ENCODE measurements at places on chromosomes 3 and 15. TPM values are rescaled to one million over a fixed set of nuclear protein-coding genes. Genes with fewer than 3 reads are reported as not detected.

Gene MESP2
- total RNA-seq = not detected

Gene NR1I2
- total RNA-seq = not detected

DNA sequence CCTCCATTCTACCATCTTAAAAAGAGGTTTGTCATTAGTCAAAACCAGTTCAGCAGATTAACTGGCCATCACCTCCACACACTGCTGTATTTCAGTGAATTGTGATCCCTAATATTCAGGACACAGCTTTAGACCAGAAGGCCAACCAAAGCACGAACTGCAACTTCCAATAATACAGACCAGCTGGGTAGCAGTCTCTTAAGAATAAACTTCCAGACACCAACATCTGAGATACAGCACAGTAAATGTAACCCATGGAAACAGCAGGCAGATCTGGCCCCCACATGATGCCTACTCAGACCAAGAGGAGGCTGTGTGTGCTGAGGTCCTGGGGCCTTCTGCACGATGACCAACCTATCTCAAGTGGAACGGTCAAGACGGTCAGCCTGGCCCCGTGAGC, 34.9 kb downstream of the SPATA12 start:
- no peak for DNase-seq

- no peak for DNase-seq
Measured at GRCh38 chr15:50280271-50280670, 14.7 kb upstream of the HDC start.

GRCh38 chr3:71809321-71810026, 24.5 kb upstream of the PROK2 start:
- DNase-seq = no peak

Gene SYNPR
- total RNA-seq = not detected

Gene ZNF502
- 5.1 TPM for total RNA-seq

DNA sequence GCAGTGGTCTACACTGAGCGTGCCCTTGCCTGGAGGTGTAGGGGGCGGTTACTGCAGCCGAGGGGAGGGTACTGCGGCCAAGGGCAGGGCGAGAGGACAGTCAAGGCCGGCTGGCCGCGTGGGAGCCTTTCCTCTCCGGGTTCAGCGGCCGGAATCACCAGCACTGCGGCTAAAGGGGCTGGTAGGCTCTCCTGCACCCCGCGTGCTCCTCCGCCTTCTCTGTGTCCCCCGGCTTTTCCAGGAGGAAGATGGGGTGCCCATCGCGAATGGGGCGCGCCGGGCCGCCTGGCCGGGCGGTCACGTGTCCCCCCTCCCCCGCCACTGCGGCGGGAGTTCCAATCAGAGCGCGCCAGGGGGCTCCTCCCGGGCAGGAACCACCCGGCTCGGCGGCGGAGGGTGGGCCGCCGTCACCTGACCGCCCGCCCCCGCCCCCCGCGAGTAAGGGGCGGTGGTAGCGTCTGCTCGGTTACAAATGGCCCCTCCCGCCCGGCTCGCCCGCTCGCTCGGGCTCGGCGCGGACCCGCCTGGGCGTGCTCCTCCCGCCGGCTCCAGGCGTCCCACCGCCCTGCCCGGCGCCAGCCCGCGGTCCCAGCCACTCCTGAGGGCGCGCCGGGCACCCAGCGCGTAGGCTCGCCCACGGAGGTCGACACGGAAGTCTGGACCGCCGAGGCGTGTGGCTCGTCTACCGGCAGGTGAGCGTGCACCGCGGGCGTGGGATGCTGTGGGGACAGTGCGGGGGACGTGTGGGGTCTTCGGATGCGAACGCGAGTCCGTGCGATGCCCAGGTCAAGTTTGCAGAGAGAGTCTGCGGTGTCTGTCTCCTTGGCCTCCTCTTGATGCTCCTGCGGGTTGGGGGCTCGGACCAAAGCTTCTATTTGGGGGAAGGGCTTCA, 242.6 kb upstream of the TOPAZ1 start:
- DNase-seq = peak; percentile 74

DNA sequence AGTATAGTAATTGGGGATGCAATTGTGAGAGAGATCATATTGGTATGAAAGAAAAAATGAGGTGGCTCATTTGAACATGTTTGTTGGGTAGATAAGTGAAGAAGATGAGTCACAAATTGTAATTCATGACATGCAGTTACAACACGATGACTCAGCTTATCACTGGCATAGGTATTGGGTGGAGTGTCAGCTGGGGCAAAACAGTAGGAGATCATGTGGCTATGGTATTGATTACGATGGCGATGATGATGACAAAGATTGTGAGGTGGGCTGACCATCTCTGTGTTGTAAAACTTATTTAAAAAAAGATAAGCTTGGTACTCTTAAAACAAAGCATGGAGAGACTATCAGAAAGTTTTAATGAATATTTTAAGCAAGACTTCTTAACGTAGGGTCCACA, 11.6 kb upstream of the DPH6 start:
- no peak for DNase-seq

Gene KCNAB1
- 45.8 TPM for total RNA-seq

- no peak for DNase-seq
Measured at GRCh38 chr3:53583161-53583690, 88.8 kb downstream of the CACNA1D start.

- no peak for DNase-seq
Measured at GRCh38 chr15:69701198-69701597, 248.6 kb downstream of the RPLP1 start.

Gene GORASP1
- 62.2 TPM for total RNA-seq

DNA sequence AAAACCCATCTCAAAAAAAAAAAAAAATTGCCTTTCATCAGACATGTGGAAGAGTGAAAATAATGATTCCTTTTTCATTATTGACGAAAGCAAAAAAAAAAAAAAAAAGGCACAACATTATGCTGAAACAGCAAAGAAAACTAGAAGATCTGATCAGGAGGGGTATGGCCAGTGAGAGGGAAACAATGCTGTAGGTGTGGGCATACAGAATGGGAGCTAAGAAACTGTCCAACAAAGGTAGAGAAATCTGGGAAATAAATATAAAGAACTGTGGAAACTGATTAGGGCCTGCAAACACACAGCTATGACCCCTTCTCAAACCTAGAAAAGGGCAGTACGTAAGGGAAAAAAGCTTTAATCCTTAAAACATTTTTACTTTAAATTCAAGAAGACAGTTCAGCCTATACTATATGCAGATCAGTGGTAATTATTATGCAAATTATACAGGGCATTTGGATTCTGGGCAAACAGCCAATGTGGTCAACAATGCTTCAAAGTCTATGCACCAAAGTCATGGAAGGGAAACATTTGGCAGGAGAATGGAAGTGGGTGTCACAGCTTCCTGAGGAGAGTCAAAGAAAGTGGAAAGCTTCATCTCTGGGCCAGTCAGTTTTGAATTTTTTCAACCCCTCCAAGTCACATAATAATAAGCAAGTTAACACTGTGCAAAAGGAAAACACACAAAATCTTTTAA, 68.3 kb upstream of the SLC12A8 start:
- DNase-seq = no peak

DNA sequence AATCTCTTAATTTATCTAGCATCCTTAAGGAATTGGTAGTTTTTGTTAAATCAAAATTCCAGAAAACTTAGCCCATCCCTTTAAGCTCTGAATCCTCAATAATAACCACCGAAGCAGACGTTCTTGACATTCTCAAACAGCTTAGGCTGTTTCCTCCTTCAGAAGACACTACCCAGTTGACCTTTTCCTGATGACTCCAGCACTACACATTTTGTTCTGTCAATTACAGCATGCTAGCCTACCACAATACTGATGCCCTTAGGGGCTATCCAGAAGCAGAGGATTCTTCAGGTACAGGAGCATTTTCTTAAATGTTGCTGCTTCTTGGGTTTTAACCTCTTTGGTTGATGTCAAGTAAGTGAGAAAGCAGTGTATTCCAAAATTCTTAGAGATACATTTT, 33.4 kb downstream of the ETV5 start:
- no peak for DNase-seq

GRCh38 chr15:89828281-89829145, 13.9 kb upstream of the ANPEP start:
- DNase-seq = no peak

DNA sequence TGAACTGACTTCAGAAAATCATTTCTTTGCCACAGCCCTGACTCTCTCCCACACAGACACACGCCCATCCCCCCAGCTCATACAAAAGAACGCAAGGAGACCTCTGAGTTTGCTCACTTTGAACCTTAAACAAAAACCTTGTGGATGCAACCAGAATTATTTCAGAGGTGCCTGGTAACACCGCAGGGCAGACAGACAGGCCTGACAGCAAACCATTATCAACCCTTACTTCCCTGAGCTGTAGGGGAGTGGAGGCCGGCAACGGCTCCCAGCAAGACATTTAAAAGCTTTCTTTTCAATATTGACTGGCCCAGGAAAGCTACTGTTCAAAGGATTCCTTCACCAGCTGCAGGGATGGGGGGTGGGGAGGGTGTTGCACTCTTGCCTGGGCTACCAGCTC, 2.0 kb upstream of the EFCC1 start:
- no peak for DNase-seq

DNA sequence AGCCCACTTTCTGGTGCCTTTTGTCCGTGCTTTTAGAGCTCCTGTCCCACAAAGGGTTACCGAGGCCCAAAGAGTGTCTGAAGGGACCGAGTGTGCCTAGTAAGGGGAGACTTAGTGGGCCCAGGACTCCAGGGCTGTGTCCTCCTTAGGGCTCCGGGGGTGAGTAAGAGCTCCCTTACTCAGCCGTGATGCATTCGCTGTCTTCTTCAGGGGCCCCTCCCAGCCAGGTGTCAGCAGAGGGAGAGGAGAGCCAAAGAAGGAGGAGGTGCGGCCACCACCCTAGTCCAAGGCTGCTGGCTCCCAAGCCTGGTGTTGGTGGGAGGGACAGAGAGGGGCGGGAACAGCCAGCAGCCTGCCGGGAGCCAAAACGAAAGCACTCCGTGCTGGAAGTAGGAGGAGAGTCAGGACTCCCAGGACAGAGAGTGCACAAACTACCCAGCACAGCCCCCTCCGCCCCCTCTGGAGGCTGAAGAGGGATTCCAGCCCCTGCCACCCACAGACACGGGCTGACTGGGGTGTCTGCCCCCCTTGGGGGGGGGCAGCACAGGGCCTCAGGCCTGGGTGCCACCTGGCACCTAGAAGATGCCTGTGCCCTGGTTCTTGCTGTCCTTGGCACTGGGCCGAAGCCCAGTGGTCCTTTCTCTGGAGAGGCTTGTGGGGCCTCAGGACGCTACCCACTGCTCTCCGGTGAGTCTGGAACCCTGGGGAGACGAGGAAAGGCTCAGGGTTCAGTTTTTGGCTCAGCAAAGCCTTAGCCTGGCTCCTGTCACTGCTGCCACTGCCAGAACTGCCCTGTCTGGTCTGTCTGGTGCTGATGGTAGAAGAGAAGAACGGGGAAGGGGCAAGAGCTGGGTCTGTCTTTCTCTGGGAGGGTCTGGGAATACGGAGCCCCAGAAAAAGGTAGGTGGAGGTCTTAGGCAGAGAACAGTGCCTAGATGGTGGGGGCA, at the start of gene IL17RC:
Gene IL17RC, plus strand, starts transcription at position 365 of the 947 bp plus-strand sequence. Its CDS starts 218 bp downstream, at position 583.
- DNase-seq = peak; percentile 92

Gene BUB1B
- 5.0 TPM for total RNA-seq

Gene XCR1
- total RNA-seq = 0.63 TPM

GRCh38 chr15:26421065-26421464, 351.8 kb downstream of the GABRB3 start:
- no peak for DNase-seq

DNA sequence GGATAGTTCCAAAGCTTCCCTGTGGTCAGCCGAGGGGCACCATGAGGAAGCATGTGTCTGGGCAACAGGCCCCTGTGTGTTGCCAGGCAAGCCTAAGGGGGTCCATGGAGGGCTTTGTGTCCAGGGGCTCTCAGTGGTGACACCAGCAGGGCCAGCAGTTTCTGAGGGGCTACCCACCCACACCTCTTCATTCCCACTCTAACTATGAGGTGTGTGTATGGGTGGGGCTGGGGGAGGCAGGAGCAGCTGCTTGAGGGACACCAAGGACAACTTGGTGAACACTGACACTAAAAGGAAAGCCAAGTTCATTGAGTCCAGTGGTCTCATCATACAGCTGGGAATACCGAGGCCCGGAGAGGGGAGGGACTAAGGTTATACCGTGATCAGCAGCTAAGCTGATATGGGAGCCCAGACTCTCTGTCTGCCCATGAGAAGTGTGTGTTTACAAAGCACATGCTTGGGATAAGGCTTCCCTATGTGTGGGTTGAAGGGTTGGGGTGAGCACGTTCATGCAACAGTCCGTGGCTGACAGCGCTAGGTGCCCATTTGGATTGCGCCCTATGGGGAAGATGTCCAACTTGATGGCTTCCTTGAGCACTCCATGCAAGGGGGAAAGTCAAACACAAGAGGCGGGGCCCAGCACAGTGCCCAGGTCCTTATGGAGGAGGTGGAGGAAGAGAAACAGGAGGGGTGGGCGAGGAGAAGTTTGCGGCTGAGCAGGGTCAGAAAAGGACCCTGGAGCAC, 34.8 kb upstream of the CHRNB4 start:
- peak; percentile 41 for DNase-seq

DNA sequence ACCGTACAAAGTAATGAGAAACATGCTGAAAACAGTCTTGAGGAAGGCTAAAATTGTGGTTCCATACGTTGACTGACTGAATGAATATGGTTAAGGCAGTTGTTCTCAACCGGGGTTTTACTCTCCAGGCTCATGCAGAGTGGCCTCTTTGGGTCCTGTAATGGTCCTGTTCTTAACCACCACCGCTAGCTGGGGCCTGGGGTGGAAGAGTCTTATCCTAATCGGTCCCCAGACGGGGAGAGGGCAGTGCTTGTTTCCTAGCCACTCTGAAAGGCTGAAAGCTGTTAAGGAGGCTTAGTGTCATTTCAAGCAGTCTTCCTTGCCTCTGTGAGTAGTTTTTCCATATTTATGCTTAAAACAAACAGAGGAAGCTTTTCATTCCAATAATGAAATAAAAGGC, 32.0 kb downstream of the SELENOT start:
- DNase-seq = no peak

Gene FBXO22
- 18.3 TPM for total RNA-seq

DNA sequence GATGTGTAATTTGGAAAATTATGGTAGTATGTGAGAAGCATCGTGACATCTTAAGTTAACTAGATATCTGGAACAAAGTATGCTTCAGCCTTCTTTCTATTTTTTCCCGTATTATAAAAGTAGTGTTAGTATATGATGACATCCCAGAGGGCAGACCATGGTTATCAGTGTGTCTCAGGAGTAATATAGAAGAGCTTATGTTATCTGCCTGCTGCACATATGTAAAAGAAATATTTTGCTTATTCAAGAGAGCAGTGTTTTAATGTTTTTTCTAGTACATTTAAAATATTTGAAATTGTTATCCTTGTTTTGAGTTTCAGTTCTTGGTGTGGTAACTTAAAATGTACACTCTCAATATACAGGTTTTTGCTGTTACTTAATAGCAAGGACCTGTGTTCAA, 24.1 kb downstream of the PLCL2 start:
- DNase-seq = no peak

- no peak for DNase-seq
Measured at GRCh38 chr3:136885357-136886213, 23.6 kb downstream of the NCK1 start.
